Right forelimb (tissue), 1 donor: ENCODE measurements at places on chromosomes 3 and 15.

- no peak for DNase-seq
Observed at GRCh38 chr3:15023249-15023648, 41.9 kb downstream of the MRPS25 start.

GRCh38 chr3:85524104-85524503, 565.3 kb downstream of the CADM2 start:
- no peak for DNase-seq

GRCh38 chr3:120637851-120638559, 41.9 kb downstream of the NDUFB4 start:
- DNase-seq = no peak

GRCh38 chr15:65877749-65878148, 8.5 kb downstream of the RAB11A start:
- DNase-seq = no peak

DNA sequence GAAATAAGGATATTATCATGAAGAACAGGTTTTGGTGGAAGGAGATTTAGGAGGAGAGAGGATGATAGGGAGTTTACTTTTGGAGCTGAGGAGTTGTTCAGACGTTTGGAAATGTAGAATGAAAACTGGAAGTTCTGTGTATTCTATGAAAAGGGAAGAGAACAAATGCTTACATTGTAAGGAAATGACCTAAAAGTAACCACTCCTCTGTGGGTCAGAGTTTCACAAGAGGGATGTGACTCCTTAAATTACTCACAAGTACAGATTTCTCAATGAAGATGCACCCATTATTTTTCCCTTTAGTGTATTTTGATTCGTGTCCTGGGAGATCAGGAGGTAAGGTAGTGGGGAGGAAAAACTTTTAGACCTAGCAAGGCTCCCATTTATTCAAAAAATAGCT, 4.0 kb downstream of the RNF13 start:
- no peak for DNase-seq

GRCh38 chr15:63870487-63871209, 36.9 kb upstream of the HERC1 start:
- peak; percentile 79 for DNase-seq

DNA sequence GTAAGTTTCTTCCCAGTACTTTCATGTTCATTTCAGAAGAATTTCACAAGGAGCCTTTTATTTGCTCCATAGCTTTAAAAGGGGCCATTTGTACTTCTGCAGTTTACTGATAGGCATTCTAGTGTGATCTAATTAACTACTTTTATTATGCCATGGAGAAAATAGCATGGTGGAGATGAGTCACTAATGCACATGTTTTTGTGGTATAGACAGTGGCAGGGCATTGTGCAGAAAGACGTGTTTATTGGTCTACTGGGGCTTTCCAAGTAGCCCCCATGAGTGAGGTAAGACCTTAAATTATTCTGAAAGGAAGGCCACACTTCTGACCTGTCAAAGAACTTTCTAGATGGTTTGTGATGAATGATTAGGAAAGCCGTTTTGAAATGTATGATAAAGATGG, 810.0 kb upstream of the NR2F2 start:
- no peak for DNase-seq

- no peak for DNase-seq
Observed at GRCh38 chr3:114207768-114208167, 28.9 kb upstream of the DRD3 start.

- DNase-seq = no peak
Observed at GRCh38 chr3:153852355-153852754, 268.8 kb upstream of the ARHGEF26 start.

DNA sequence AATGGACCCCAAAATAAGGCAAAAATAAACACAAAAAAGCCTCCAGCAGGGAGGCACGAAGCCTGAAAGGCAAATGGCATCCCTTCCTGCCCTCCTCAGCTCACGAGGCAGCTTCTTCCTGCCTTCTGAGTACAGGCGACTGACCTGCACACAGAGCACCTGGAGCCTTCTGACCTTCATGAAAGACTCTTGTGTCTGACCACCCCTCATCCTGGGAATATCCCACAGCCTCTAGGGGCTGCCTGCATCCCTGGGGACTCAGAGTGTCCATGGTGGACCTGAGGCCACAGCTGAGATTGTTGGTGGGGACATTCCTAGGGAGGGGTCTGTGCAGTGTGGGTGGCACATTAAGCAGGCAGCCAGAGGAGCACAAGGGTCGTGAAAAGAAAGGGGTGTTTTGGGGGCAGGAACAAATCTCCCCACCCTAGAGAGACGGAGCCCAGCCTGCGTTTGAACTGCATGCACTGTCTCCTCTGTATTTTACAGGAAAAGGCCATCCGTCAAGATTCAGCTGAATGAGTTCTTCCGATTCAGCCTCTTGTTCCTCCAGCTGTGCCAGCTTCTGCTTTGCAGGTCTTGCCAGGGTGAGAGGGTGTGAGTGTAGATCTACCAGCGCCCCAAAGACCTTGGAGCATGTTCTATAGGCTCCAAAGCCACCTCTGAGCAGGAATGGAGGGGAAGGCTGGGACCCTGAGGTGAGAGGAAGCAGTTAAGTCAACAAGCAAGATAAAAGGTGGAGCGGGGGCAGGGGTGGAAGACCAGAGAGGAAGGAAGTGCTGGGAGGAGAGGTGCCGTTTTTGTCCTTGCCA, 80.4 kb upstream of the MEF2A start:
- peak; percentile 42 for DNase-seq

DNA sequence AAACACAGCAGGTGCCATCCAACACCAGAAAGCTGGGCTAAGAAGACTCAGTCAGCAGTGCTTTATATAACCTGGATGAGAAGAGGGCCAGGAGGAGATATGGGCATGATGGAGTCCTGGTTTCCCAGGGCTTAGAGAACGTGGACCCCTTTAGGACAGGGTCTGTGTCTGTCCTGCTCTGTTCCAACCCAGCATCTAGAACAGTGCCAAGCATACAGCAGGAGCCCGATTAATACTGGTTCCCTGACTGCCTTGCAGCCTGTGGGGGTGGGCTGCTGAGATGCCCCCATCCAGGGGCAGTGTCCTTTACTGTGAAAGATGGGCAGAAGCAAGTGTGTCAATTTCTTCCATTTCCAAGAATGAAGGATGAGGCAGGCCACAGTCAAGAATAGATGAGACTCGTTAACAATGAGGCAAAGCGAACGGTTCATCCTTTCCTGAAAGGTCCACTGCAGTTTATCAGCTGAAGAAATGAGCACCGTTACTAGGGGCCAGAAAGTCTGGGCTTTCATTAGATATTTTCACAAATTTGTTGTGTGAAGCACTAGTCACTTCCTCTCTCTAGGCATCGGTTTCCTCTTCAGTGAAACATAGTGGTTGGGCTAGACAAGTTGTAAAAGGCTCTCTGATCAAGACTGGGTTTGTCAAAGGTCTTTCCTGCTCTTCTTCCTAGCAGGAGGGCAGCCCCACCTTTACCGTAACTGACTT, 72.0 kb upstream of the HERC1 start:
- DNase-seq = no peak

DNA sequence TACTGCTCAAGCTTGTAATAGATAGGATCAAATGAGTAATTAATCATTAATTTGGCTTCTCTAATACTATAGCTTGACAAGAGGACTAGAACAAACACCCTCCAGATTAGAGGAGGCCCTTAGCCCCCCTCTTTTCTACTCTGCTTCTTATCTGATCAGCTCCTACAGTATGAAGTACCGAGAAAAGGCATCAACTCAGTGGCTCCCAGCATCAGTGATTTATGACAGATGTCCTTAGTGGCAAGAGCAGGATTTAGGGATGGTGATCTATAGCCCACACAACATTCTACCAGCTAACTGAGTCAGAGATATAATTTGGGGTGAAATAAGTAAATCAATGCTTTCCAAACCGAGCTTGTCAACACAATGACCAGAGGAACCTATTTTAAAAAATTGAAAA, 541.1 kb downstream of the NLGN1 start:
- no peak for DNase-seq

DNA sequence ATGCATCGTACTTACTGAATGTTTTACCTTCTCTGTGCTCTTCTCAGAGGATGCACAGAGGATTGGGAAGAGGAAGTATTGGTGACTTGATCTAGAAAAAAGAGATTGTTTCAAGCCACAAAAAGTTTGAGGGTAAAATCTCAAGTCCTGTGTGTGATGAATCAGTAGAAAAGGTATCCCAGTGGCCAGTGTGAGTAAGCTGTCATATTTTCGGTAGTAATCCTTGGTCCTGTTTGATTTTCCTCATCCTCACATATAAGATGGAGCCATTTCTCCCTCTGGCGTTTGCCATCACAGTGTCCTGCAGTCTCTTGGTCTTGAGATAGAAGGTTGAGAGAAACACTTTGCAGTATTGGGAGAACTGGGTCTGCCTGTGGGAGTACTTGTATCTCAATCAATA, 166.8 kb downstream of the LPP start:
- DNase-seq = no peak

- DNase-seq = no peak
Observed at GRCh38 chr3:59496250-59496649, 446.4 kb upstream of the CFAP20DC start.

DNA sequence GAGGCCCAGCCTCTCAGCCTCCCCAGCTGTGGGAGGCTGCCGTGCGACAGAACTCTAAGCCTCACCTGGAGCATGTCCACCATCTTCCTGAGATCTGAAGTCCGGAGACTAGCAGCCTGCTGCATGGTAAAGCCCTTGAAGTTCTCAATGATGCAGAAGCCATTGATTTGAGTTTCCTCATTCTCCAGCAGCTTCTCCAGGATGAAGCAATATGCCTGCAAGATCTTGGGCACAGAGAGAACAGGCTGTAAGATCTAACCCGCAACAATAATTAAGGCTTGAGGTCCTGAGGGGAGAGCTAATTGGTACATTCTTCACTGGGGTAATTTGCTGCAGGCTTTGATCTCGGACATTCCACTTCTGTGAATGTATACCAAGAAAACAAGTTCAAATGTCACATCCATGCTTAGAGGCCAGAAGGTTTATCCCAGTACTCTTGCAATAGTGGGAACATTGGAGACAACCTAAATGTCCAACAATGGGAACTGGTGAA, 9.7 kb downstream of the RLBP1 start:
- no peak for DNase-seq

DNA sequence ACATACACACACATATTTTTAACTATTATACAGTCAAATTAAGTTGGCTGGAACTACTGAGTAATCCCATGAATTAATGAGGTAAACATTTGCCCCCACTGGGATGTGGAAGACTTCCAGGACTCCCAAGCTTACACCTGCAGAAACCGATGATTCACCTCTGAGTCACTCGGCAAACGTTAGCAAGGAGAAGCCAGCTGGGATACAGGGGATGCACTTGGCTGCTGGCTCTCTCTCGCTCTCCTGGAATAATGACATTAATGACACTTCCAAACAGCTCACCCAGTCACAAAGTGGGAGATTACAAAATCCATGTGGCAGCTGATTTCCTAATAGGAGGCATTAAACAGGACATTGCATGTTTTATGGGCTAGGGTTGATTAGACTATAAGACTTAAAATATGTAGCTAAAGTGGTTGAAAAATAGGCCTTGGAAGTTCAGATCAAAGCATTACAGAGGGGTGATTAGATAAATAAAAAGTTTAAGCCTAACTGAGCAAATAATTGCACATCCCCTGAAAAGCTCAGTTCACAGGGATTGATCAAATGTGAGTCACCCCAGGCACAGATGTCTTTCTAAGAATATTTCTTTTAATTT, 500.9 kb downstream of the SOX2 start:
- no peak for DNase-seq

- DNase-seq = no peak
Observed at GRCh38 chr3:152379415-152380042, 110.8 kb downstream of the MBNL1 start.

GRCh38 chr15:33132722-33133345, 61.7 kb downstream of the FMN1 start:
- DNase-seq = peak; percentile 70

GRCh38 chr3:111956995-111957734, 21.7 kb upstream of the ABHD10 start:
- no peak for DNase-seq

DNA sequence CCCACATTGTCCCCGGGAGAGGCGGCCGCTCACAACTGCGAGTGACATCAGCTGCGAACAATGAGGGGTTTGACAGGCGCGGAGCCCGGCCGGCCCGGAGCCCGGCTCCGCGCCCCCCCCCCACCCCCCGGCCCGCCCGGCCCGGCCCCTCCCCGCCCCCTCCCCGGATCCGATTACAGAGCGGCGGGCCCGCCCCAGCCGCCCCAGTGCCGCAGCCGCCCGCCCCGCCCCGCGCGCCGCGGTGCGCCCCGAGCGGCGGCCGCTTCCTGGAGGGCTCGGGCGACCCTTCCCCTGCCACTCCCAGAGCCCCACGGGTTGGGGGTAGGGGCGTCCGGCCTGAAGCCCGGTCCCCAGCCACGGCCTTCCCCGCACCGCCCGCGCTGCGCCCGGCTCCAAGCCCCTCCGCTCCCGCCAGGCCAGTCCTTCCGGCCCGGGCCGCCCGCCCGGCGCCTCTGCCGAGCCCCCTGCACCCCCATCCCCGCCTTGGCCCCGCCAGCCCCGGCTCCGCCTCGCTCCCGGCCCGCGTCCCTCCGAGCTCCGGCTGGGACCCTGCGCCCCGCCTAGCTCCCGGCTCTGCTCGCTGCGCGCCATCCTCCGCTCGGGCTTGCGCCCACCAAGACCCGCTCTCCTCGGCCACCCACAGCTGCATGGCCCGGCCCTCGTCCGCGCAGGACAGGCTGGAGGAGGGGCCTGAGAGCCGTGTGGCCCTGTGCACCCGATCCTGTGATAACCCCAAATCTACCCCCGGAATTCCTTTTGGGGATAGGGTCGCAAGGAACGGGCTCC, at the start of gene PCBP4:
PCBP4 (minus strand) TSS at position 71 of the 786 bp plus-strand sequence. CDS start 6,214 bp downstream, outside the sequence.
- peak; percentile 82 for DNase-seq

DNA sequence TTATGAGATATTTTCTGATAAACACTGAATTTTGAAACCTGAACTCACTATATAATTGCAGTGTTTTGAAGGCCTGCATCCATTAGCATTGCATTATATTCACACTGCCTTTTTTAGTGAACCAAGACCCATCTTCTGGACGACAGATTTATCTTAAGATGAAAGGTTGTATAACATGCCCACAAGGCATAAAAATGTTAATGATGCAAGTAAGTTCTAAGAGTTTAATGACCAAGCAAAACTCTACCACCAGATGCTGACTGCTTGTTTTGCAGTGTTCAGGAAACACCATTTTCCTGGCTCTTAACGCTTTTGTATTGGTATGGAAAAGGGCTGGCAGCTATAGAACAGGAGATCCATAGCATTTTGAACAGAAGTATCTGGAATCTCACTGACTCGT, 46.1 kb downstream of the USP50 start:
- no peak for DNase-seq

DNA sequence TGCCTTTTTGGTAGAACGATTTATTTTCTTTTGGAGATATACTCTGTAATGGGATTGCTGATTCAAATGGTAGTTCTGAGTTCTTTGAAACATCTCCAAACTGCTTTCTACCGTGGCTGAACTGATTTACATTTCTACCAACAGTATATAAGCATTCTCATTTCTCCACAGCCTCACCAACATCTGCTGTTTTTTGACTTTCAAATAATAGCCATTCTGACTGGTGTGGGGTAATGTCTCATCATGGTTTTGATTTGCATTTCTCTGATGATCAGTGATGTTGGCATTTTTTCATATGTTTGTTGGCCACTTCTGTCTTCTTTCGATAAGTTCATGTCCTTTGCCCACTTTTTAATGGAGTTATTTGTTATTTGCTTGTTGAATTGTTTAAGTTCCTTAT, 154.0 kb downstream of the ABHD5 start:
- DNase-seq = no peak

GRCh38 chr15:60350108-60350507, 47.7 kb downstream of the ANXA2 start:
- no peak for DNase-seq

GRCh38 chr3:28667646-28668621, 319.3 kb upstream of the AZI2 start:
- DNase-seq = peak; percentile 65
